Ammon's horn (tissue), 1 donor: ENCODE measurements at places on chromosomes 3 and 15.
A peak's percentile ranks its signal among the peaks of the same experiment; 100 is the strongest.

- DNase-seq: no peak
Measured at GRCh38 chr15:77470235-77470634, 49.5 kb downstream of the HMG20A start.

DNA sequence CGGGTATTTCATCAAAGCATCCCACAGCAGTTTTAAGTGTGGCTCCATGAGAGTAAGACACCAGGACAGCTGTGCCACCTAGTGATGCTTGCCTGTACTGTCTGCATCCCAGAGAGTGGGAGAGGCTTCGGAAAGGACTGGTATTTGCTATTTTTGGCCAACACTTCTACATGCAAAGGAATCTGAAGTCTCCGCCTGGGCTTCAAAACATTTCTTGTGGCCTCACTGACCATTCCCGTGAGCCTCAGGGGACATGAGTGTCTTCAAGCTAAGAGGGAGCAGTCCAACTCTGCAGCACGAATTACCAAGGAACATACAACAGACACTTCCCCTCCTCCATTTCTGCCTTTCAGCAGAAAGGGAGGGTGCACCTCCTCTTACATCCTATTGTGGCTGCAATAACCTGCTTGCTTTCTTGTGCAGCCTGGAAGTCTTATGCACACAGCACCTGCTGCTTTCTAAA lies 177.5 kb downstream of the RORA start:
- DNase-seq: peak; percentile 73

DNA sequence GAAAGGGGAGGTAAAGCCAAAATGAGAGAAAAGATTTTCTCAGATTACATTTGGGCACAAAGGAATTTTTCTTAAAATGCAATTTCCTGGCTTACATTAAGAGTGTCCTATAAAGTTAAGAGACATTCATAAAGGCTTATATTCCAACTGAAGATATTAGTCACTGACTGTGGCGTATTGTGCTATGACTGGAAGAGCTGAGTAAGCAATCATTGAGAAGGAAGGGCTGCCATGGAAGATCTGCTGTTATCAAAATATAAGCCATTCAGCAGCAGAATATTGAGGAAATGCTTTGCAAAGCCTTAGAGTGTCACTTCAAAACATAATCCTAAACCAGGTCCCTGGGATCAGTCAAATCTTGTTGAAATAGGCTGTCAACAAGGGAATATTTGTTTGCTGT lies 593.9 kb downstream of the TUSC7 start:
- DNase-seq: no peak

GRCh38 chr3:164278550-164278949 lies 799.7 kb downstream of the SI start:
- no peak for DNase-seq

DNA sequence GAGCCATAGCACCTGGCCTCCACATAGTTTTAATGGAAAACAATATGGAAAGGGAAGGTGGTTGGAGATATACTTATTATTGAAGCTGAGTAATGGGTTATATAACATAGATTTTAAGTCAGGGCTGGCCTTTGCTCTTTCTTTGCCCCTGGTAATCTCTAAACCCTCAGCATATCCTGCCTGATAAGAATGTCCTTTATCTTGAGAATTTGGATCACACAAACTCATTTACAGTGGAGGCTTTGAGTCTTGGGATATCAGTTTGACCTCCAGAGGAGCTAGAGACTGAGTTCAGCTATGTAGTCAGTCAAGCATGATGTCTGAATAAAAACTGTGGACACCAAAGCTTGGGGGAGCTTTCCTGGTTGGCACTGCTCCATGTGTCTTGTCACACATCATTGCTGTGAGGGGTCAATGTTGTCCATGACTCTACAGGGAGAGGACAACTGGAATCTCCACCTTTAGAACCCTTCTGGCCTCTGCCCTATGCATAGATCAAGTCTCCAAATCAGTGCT lies 9.0 kb upstream of the C3orf33 start:
- DNase-seq: no peak

GRCh38 chr3:43523454-43524053 lies 98.3 kb downstream of the ANO10 start:
- DNase-seq: no peak

GRCh38 chr15:92524874-92525565 lies 130.6 kb downstream of the FAM174B start:
- DNase-seq: no peak

DNA sequence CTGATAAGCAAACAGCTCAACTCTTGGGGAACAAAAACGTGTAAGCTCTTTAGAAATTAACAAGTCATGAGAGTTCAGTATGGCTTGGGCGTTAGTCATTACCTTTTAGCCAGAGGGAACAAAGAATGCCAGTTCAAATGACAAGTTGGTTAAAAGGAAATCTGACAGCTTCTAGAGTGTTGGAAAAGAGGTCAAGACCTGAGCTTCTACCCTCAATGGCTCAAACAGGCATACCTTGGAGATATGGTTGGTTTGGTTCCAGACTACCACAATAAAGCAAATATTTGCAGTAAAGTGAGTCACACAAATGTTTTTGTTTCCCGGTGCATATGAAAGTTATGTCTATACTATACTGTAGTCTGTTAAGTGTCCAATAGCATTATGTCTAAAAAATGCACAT lies 136.1 kb downstream of the CACNA1D start:
- DNase-seq: no peak

DNA sequence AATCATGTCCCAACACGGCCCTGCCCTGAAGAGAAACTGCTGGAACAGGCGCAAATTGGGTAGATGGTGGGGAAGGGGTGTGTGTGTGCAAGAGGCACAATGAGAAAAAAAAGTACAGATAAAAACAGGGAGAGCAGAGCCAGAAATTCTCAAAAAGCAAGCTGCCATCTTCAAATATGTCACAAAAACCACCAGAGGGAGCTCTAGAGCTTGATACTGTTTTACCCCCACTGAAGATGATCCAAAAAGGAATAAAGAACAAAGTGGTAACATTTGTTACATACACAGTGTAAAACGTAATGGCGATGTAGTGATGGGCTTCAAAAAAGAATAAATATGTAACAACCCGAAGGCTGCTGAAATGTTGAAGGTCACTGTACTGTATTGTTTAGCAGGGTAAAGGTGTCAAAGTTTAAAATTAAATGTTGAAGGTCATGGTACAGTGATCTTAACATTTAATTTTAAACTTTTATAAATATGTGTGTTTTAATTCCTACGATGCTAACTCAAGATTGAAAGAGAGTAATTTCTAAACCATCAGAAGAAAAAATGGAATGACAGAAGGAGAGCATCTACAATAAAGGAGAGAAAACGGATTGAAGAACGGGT lies 6.0 kb downstream of the SNRPA1 start:
- DNase-seq: no peak

GRCh38 chr3:124839896-124840295 lies 47.3 kb downstream of the ITGB5 start:
- DNase-seq: no peak

DNA sequence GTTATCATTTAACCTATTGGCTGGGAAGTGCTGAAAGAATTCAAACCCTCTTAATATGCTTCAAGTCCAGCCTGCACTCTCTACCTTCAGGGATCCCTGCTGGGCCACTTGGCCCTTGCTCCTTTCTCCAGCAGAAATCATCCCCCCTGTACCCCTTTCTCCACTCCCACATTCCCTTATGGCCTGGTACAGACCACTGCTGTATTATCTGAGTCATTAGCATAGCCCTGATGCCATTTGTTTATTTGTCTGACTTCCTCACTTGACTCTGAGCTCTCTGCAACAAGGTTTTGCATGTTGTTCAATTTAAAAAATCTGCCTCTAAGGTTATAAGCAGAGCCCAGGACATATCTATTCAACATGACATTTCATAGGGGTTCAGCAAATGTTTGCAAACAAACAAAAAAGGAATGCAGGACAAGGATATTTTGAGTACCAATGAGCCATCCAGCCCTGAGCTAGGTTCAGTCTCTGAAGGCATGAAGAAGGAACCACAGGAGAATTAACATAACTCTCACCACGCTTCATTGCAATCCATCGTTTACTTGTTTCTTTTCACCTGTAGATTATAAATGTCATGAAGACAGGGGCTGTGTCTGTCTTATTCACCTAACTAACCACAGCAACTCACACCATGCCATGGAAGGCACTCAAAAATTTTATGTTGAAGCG lies 26.6 kb upstream of the HES1 start:
- DNase-seq: no peak

GRCh38 chr15:67119238-67119846 lies 53.9 kb downstream of the SMAD3 start:
- no peak for DNase-seq

DNA sequence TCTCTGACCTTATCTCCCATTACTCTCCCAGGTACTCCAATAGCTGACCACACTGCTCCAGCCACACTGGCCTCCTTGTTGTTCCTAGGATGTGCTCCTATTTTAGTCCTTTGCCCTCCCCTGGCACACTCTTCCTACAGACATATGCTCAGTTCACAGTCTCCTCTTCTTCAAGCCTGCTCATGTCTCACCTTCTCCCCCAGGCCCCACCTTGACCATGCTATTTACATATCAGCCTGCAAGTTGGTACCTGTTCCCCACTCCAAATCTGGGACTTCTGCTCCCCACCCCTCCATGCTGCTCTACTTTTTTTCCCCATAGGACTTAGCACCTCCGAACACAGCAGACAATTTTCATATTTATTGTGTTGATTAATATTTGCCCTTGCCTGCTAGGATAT lies 84.9 kb upstream of the BCL6 start:
- DNase-seq: no peak

DNA sequence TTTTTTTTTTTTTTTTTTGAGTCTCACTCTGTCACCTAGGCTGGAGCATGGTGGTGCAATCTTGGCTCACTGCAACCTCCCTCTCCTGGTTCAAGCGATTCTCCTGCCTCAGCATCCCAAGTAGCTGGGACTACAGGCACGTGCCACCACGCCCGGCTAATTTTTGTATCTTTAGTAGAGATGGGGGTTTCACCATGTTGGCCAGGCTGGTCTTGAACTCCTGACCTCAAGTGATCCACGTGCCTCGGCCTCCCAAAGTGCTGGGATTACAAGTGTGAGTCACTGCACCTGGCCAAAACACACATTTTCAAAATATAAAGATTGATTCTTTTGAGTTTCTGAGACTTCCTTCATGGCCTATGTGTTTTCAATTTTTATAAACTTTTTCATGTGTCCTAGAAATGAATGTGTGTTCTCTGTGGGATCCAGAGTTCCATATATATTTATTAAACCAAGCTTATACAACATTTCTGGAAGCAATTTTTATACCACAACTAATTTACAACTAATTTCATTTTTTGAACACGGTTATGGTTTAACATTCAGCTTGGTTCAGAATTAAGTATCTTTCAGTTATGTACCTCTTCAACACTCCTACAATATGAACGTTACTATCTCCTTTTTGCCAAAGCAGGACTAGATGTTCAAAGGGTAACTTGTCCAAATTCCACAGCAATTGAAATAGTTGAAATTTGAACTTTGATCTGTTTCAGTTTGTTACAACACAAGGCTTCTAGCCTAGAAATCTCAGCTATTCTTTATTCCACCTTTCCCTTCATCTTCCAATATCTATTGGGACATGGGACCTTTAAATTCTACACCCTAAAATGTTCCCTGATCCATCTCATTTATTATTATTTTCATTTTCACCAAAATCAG lies 1.5 kb downstream of the ACAD11 start:
- DNase-seq: no peak

DNA sequence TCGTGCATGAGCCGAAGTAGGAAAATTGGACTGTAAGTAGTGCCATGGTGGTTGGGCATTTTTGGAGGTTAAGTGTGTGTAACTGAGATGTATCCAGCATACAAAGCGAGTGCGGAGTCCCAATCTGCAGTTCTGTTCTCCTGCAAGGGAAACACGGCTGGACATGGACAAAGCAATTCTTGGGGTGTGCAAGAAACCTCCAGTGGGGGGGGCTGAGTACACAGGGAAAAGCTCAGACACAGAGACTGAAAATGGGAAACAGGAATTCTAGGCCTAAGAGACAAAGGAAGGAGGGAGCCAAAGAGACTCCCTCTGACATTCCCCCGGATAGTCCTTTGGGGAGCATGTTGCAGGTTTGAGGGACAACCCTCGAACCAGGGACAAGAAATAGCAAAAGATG lies 83.2 kb upstream of the PLSCR4 start:
- peak; percentile 8 for DNase-seq

- no peak for DNase-seq
Measured at GRCh38 chr3:151753846-151754245, 20.1 kb downstream of the AADACL2 start.

DNA sequence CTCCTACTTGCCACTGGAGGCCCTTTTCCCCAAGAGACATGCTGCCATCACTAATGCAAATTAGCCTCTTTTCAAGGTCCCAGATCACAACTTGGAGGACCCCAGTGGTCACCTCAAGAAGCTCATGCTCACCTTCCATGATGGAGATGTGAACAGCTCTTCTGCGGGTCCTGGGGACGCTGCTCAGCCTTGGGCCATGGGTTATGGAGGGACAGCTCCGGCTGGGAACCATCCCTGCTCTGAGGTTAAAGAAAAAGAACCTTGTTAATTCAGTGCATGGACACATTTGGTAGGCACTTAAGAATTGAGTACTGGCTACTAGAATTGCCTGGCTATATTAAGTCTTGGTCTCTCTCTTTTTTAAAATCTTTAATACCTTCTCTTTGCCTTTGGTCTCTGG lies 56.8 kb downstream of the WDR76 start:
- no peak for DNase-seq

DNA sequence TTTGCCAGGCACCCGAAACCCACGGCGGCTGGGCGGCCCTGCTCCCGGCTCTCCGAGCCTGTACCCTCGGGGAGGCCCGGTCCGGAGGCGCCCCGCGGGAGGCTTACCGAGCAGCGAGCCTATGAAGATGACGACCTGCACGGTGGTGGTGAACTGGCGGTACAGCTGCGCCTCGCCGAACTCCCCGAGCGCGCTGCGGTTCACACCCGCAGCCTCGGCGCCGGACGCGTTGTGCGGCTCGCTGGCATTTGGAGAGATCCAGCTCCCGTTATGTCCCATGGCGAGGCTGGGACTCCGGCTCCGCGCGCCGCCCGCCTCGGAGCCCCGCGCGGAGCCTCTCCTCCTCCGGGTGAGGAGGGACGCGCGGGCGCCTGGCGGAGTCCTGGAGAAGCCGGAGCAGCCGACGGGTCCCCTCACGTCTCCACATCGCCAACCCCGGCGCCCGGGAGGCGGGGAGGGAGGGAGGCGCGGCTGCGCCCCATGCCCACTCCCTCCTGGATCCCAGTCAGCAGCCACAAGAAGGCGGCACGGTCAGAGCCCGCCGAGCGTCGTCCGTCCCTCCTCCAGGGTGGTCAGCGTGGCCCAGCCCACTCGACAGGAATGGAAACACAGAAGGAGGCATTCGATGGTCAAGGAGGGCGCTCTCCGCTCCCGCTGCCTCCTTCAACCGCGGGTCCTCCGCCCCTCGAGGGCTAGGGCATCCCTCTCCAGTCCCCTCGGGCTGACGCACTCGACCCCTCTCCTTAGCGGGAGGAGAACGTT lies at the start of gene GPR176:
GPR176 (minus strand) TSS at position 519 of the 762 bp plus-strand sequence; CDS start at position 279, 240 bp downstream.
- DNase-seq: peak; percentile 31

DNA sequence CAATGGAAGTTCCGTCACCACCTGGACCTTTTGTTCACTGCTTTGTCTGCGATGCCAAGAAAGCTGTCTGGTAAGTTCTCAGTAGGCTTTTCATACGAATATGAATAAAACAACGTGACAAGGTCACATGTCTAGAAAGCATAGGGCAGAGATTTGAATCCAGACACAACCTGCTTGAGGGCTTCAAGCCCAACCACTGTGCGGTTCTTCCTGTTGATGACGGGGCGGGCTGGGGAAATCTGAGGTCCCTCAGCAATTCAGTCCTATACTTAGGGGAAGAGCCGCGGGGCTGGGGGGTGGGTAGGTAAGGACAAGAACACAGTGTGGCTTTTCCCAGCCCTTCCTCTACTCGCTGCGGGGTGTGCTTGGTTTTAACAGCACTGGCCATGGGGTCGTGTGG lies 32.4 kb upstream of the SMAD3 start:
- no peak for DNase-seq

- peak; percentile 10 for DNase-seq
Measured at GRCh38 chr3:108311797-108312196, 15.4 kb downstream of the HHLA2 start.
